Dermis blood vessel endothelial cell (primary cell): ENCODE measurements at places on chromosomes 7 and 10. TPM values are rescaled to one million over a fixed set of nuclear protein-coding genes. Genes with fewer than 3 reads are reported as not detected.

PLEKHS1 gene
- not detected in 2 replicates for total RNA-seq

GIMAP4 gene
- 388 and 408 TPM in 2 replicates for total RNA-seq

LRRC18 gene
- total RNA-seq: not detected in 2 replicates

CDH23 gene
- total RNA-seq: under 0.01 and 0.19 TPM in 2 replicates

HTRA1 gene
- 54.7 and 117 TPM in 2 replicates for total RNA-seq

ZNF789 gene
- 4.7 and 6.1 TPM in 2 replicates for total RNA-seq

SPDYE11 gene
- not detected in 2 replicates for total RNA-seq

MCM10 gene
- total RNA-seq: 6.3 and 19.5 TPM in 2 replicates

UPK3B gene
- total RNA-seq: under 0.01 TPM in 1 of 2 replicates, not detected in the other

ADIRF gene
- 12.8 and 23.8 TPM in 2 replicates for total RNA-seq

TMEM270 gene
- not detected in 2 replicates for total RNA-seq

LRMDA gene
- total RNA-seq: 7.6 and 27.4 TPM in 2 replicates

UCMA gene
- total RNA-seq: not detected in 2 replicates

ACSM6 gene
- not detected in 2 replicates for total RNA-seq

SCIN gene
- 0.17 and 2.6 TPM in 2 replicates for total RNA-seq

GIMAP6 gene
- 262 and 355 TPM in 2 replicates for total RNA-seq

AGAP6 gene
- 2.1 and 3.6 TPM in 2 replicates for total RNA-seq

CHN2 gene
- 1.1 and 6.5 TPM in 2 replicates for total RNA-seq

IFIT1 gene
- 2.2 and 2.6 TPM in 2 replicates for total RNA-seq

PHTF2 gene
- total RNA-seq: 11.2 and 20.0 TPM in 2 replicates

RBP3 gene
- not detected in 2 replicates for total RNA-seq

ZYX gene
- total RNA-seq: 26.2 and 57.2 TPM in 2 replicates

CCDC172 gene
- not detected in 2 replicates for total RNA-seq
